ENCODE measurements at places on chromosomes 11 and 22.

DNA sequence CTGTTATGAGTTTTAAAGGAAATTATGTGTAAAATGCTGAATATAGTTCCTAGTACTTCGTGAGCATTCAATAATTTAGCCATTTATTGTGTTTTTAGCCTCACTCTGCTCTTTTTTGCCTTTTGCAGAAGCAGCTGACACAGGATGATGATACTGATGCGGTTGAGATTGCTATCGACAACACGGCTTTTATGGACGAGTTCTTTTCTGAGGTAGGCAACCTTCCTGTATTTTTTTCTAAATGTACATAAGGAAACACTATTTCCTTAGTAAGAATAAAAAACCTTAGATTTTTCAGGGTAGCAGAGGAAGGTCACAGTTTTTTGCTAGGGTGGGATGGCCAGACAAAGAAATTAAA lies 17.9 kb downstream of the STX3 start:
- DNase-seq: no peak

GRCh38 chr22:39917197-39917643 lies 16.3 kb downstream of the GRAP2 start:
- no peak for DNase-seq

DNA sequence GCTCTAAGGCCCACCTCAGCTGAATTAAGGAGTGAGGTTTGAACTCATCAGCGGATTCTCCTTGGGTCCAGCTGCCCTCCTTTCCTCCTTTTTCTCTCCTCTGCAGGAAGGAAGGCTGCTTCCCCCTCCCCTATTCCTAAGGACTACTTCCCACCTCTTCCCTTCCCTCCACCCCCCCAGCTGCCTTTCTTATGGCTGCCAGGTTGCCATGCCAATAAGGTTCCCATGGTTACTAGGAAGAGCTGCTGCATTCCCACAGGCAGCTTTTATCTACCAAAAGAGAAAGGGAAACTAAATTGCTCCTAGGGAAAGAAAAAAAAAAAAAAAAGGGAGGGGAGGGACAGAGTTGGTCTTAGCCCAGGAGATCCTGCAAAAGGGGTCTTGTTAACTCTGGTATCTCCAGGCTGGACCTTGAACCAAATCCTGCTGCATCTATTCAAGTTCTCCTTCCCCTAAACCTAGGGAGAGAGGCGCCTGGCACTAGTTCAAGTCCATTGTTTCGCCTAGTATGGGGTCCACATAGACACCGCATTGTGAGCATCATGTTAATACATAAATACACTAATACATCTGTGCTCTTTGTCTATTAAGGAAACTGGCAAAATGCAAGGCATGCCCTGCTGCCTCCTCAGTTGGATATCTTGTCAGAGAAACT lies 21.2 kb upstream of the FEZ1 start:
- DNase-seq: no peak

GRCh38 chr11:125451400-125452124 lies 44.5 kb downstream of the FEZ1 start:
- DNase-seq: no peak

DNA sequence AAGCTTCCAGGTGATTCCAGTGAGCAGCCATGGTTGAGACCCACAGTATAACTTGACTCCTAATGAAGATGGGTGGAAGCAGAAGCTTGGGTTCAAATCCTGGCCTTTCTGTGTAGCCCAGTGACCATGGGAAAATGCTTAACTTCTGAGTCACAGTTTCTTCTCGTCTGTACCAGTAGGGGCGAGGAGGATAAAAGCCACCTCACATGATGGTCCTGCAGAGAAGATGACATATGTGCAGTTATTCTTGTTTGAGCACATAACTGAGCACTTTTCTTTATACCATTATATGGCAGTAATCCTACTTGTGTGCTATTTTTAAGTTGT lies 4.9 kb downstream of the TMEM109 start:
- DNase-seq: no peak

DNA sequence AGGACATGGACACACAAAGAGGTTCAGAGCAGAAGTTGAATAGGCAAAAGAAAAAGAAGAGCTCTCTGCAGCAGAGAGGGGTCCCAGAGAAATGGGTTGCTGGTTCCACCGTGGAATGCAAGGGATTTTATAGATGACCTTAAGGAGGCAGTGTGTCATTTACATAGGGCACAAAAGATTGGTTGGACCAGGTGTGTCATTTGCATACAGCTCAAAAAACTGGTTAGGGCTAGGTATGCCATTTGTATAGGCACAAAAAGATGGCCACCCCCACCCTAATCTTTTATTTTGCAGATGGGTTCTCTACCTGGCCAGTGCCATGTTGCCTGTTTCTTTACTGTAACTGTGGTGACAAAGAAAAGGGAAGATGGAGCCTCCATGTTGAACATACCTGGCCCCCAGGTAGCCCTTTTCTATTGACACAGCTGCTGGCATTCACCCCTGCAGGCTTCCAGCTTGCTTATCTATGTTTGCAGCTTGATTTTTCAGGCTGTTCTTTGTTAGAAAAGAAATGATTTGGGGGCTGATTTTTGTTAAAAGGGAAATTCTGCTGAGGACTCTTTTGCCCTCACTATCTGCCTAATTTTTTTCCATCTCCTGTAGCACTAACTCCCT lies 3.1 kb upstream of the CAVIN3 start:
- no peak for DNase-seq

DNA sequence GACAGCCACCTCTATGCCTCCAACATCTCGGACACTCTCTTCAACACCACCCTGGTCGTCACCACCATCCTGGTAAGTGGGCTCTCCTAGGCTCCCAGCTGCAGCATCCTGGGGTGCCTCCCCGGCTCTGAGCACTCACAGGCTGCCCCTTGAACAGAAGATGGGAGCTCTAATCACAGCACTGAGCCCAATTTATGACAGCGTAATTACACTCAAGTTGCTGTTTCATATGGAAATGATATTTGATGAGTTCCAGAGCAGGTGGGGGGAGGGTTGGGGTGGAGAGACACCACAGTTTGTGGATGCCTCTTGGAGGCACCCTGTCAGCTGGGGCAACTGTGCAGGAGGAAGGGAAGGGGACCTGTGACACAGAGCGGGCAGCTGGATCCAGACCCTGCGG lies 125.3 kb upstream of the TBCEL start:
- DNase-seq: no peak

DNA sequence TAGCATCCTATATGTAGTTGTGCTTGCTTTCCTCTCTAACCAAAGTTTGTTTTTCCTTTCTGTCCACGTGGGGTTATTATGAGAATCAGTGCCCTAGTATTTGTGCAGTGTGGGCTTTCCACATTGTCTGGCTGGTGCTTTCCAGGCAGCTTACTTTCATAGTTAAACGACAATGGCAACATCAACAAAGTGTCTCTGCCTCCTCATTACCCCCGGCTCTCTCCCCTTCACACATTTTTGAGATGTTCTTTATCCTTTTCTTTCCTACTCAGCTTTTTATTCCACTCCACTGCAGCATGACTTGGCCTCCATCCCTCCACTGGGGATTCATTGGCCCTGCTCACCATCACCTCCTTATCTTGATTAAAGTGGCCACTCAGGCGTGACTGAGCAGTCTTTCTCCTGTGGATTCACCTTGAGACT lies 19.1 kb downstream of the SPECC1L start:
- DNase-seq: no peak

DNA sequence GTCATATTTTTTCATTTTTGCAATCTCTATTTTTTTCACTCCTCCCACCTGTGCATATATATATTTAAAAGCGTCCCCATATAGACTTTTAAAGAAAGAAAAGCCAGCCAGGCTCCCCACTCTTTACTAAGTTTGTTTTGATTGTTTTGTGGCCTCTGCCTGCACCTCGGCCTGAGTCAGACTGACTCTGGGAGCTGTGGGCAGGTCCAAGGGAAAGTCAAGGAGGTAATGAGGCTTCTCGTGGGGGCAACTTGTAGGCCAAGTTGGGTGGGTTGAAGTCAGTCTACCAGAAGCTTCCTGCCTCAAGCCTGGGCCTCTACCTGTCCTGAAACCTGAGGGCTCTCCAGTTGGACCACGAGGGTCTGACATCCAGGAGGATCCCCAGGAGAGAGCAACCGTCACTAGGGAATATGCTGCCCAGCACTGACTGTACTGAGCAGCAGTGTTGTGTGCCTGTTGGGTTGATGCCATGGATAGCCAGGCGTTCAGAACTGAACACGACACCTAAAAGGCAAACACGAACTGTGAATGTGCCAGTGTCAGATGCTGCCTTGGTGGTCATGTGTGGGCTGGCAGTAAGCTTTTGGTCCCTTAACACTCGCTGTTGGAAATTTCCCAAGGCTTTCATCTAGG lies 58.8 kb downstream of the BMAL1 start:
- DNase-seq: no peak

DNA sequence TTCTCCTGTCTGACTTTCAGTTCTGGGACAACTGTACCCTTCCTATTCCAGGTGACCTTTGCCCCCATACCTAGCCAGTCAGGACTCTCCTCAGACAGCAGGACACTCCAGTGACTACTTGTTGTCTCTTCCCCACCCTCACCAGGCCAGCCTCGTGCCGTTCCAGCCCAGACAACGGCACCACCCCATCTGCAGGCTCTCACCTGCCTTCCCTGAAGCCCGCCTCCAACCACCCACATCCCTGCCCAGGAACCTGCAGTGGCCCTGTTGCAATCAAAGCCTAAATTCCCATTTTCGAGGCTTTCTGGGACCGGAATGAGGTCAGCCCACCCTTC lies 3.7 kb downstream of the IL2RB start:
- no peak for DNase-seq

DNA sequence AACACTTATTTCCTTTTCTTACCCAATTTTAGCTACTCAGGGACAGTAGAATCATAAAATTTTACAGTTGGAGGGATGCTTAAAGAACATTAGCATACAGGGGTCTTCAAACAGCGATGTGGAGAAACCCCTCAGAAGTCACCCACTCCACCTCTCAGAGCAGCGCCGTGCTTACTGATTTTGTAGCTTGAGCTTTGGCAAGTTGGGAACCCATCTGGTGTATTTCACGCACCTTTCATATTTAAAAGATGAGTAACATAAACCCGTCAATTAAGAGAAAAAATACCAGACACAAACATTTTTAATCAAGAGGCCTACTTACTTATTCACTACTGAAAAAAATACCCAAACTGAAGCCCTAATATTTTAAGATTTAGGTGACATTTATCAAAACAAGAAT lies 80.9 kb downstream of the ADAMTS15 start:
- DNase-seq: no peak

- DNase-seq: no peak
These were observed 755 bp downstream of the NRIP3 start for GRCh38 chr11:9002920-9003572.

GRCh38 chr22:28148816-28149465 lies 229.9 kb upstream of the PITPNB start:
- no peak for DNase-seq

- no peak for DNase-seq
These were observed 10.5 kb downstream of the OR5D16 start for GRCh38 chr11:55849037-55849436.

DNA sequence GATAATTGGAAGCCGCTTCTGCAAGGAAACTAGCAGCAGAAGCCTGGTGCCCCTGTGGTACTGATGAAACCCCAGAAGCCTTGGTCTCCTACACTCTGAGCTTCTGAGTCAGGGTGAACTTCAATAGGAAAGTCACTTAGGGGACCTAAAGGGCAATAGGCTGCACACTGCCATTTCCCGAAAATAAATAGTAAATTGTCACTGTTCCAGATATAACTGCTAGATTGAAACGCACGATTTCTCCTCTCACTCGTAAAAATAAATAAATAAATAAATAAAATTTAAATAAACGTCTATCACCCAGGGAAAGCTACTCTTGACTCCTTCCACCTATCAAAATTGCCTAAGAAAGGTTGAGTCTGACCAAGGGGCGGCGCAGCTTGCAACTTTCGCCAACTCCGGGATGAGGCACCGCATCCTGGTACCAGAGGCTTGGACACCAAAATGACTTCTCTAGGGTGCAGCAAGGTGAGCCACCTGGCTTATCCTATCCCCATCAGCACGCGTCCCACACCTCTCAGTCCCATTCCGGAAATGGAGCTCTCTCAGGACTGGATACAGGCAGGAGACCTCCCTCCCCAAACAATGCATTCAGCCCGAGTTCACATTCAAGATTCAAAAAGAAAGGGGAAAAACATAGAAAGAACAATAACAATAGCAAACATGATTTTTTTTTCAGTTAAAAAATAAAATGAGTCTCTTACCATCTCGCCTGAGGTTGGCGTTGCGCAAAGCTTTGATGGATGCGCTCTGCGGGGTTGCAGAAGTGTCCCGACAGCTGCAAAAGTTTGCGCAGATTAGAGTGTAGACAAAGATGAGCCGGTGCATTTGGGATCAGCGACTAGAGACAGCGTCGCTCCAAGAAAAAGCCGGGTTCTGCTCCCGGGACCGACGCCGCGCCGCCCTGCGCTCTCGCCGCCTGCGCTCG lies 583 bp downstream of the PDGFD start:
- DNase-seq: no peak

DNA sequence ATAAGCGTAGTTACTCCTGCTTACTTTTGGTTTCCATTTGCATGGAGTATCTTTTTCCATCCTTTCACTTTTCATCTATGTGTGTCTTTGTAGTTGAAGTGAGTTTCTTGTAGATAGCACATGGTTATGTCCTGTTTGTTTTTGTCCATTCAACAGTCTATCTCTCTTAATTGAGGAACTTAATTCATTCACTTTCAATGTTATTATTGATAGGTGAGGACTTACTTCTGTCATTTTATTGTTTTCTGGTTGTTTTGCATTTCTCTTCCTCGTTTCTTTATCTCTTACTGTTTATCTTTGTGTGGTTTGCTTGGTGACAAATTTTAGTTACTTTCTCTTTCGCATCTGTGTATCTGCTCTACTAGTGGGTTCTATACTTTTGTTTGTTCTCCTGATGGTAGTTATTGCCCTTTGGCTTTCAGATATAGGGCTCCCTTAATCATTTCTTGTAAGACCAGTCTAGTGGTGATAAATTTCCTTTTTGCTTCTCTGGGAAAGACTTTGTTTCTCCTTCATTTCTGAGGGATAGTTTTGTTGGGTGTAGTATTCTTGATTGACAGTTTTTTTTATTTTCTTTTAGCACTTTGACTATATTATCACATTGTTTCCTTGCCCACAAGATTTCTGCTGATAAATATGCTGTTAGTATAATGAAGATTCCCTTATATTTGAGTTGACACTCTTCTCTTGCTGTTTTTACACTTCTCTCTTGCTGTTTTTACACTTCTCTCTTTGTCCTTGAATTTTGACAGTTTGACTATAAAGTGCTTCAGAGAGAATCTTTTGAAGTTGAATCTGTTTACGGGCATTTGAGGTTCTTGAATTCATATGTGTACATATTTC lies 9.0 kb upstream of the RAG1 start:
- DNase-seq: no peak

- DNase-seq: no peak
These were observed 224.6 kb upstream of the CCDC90B start for GRCh38 chr11:83510530-83511460.

- DNase-seq: no peak
These were observed 8.6 kb upstream of the GTSE1 start for GRCh38 chr22:46287873-46288751.

Data from activated T-cell treated with anti-CD3 and anti-CD28 coated beads for 1 hour (primary cell).